ENCODE measurements at places on chromosomes 2 and 18.

- no peak for DNase-seq
These were observed 141.9 kb downstream of the TTC32 start for GRCh38 chr2:19759880-19760279.

- DNase-seq, result peak; percentile 87
These were observed 18.0 kb downstream of the MBP start for GRCh38 chr18:77114415-77115191.

DNA sequence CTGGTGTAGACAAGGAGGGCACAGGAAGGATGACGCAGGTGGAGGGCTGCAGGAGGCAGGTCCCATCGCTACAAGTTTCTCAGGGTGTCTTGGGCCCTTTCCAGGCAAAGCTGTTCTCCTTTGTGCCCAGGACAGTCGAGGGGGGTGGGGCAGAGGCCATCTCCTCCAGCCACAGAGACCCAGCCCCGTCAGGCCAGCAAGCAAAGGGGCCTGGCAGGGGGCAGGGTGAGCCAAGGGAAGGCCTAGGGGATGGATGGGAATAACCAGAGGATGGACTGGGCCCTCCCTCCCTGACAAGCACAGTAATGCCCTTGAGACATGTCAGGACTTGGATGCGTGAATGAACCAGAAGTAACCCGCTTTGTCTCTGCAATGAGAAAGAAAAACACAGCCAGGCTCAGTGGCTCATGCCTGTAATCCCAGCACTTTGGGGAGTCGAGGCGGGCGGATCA is 6.3 kb downstream of the TCF23 start:
- DNase-seq, result no peak

DNA sequence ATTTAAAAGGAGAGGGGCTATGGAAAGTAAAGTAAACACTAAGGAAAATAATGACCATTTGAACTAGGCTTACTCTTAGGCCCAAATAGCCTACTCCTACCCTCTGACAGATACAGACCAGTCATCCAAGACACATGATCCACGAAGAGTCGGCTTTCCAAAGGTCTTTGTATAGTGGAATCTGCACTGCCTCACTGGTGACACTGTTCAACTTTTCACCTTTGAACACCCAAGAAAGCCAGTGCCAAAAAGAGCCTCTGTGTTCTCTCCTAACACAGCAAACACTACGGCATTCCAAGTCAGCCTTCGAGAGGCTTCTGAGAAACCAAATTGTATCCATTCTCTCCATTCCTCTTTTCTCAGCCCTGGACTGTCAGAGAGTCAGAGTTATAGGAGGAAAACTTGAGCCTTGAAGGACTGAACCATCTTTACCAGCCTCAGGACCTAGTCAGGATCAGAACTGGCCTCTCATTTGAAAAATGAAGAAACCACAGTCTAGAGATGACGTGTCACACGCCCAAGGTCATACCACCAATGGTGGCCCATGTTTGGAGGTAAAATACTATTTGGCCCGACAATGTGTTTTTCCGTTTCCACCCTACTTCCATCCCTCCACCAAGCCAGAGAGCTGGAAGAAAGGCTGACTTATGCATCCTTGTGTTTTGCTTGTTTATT is 267.4 kb upstream of the ACVR2A start:
- DNase-seq, result no peak

DNA sequence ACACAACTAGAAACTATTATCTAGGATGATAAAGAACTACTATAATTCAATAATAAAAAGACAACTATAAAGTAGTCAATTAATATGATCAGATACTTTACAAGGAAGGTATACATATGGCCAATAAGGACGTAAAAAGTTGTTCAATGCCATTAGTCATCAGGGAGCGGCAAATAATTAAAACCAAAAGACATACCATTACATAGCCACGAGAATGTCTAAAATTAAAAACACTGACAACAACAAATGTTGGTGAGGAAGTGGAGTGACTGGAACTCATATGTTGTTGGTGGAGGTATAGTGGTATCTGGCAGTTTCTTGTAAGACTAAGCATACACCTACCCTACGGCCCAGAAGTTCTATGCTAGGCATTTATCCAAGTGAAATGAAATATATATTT is 152.4 kb downstream of the MTCL1 start:
- DNase-seq, result no peak

GRCh38 chr2:240858321-240858720 is 10.3 kb upstream of the AGXT start:
- no peak for DNase-seq

DNA sequence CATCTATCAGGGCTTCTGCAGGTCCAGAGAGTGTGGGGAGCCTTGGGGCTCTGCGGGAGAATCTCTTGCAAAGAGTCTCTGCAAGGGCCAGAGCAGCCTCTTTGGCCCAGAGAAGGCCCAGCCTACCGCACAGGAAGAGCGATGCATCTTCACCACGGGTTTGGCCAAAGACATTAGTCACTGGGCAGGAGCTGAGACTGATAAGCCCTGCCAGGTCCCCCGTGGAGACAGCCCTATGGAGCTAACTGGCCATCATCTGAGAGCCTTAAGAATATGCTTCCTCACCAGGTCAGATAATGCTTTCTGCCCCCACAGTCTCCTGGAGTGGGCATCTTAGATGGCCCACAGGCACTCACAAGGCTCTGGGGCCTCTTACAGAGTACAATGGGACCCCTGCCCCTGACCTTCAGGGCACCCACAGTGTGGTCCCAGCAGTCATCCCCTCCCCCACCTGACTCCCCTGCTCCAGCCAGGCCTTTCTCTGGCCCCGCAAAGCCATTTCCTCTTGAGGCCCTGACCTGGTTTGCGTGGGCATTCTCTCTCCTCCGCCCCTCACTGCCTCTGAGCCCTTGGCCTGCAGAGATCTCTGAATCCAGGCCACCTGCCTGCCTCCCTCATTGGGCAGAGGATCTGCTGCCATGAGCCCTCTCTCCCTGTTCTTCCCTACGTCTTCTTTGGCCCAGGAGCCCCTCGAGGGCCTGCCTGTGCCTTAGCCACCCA is 31.9 kb upstream of the MAPRE3 start:
- peak; percentile 26 for DNase-seq

GRCh38 chr2:16860627-16861026 is 195.0 kb upstream of the CYRIA start:
- DNase-seq, result no peak

GRCh38 chr2:236176951-236177350 is 8.8 kb upstream of the GBX2 start:
- DNase-seq, result no peak

DNA sequence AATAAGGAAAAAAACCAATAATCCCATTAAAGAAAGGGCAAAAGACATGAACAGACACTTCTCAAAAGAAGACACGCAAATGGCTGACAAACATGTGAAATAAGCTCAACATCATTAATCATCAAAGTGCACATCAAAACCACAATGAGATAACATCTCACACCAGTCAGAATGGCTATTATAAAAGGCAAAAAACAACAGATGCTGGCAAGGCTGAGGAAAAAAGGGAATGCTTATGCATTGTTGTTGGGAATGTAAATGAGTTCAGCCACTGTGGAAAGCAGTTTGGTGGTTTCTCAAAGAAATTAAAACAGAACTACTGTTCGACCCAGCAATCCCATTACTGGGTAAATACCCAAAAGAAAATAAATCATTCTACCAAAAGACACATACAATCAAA is 285.6 kb downstream of the NR4A2 start:
- no peak for DNase-seq

DNA sequence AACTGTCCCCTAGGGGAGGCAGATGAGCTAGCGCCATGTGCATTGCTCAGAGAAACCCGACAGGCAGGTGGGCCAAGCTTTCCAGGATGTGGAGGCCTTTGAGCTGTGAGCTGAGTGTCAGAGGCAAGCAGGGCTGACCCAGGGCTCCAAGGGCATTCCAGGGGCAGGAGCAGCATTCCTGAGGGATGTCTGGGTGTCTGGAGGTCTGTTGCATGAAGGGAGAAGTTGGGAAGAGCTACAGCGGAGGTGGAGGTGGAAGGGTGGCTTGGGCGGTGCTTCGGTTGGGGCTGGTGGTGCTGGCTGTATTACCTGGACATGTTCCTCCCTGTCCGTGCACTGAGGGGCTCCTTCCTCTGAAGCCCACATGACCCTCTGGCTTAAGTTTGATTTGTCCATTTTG is 102.8 kb downstream of the RNF144A start:
- DNase-seq, result no peak

DNA sequence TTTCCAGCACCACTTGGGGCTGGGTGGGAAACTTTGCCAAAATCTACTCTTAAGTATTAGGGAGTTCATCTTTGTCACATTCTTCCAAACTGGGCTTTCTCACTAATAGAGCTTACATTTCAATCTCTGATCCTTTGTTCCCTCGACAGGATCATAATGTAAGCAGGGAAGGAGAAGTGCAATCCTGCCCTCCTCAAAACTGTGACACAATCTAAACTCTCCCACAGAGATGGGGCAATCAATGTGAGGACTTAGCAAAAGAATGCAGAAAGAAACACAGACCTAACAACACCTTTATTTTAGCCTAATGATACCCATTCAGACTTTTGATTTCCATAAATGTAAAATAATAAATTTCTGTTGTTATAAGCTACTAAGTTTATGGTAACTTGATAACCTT is 40.8 kb downstream of the DSEL start:
- peak; percentile 8 for DNase-seq

DNA sequence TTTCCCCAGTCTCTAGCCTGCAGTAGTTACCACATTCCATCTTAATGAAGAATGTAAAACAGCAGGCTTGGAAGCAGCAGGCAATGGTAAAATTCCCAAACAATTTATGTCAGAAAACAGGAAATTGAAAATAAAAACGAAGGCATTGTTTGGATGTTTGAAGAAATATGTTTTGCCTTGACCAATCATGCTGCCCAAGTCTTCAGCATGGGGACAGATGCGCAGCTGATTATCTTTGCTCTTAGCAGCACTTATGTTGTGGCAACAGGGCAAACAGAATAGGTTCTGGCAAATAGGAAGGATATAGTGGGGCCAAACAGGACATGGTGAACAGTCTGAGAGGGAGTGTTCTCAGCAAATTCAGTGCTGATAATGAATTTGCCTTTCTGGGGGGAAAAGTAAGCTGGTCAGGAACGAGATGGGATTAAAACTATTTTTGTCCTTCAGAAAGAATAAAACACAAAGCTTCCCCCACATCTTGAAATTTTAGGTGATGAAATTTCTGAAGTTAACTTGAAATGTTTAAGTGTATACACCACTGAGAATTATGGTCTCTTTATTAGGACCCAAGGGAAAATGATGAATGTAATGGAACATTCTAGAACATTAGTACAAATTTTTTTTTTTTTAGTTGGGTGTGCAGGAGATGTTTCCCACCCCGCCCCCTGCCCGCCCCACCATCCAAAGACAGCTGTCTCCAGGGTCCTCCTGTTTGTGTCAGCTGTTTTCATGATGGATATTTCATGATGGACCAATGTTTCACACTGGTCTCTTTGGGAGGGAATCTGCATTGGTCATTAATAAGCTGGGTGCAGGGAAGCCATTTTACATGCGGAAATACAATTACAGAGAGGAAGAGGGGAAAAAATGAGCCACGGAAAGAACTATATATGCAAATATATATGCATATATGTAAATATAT is 239.5 kb upstream of the REV1 start:
- DNase-seq, result peak; percentile 85

DNA sequence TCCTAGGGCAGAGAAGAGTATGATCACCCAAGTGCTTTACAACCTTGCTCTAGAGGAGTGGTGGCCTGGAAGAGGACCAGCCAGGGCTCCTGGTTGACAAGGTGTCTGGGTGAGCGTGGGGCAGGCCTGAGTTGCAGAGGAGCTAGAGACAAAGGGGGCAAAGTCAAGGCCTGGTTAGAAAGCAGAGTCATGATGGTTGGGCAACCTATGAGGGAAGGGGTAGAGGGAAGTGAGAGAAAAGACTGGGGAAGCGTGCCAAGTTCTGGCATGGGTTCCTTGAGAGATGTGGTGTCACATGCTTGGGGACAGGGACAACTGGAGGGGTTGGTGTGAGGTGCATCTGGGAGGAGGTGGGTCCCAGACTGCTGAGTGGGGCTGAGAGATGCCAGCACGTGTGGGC is 13.5 kb downstream of the ZFP36L2 start:
- no peak for DNase-seq

DNA sequence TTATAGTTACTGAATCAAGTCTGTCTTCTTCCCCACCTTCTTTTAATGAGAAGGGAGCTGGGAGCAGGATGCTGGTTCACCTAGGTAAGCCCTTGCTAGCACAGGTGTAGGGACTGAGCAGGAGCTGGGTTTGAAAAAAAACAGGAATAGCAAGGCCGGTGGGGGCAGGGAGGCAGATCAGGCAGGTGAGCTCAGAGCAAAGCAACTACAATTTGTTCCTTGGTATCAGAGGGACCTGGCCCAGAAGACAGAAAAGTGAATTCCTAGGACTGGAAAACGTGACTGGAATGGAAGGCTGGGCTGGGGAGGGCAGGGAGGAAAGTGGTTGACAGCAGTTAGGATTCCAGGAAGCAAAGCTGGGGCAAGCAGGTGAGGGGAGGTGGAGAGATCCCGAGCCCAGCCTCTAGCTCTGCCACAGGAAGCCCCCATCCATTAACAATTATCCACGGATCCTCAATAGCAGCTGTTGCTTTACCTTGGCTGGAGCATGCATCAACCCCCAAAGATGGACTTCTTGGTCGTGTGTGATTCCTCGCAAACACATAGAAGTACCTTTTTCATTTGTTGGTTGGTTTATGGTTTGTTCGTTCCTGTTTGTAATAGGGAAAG is 118.4 kb downstream of the LNPK start:
- DNase-seq, result no peak

GRCh38 chr2:5538772-5539171 is 153.4 kb upstream of the SOX11 start:
- no peak for DNase-seq

DNA sequence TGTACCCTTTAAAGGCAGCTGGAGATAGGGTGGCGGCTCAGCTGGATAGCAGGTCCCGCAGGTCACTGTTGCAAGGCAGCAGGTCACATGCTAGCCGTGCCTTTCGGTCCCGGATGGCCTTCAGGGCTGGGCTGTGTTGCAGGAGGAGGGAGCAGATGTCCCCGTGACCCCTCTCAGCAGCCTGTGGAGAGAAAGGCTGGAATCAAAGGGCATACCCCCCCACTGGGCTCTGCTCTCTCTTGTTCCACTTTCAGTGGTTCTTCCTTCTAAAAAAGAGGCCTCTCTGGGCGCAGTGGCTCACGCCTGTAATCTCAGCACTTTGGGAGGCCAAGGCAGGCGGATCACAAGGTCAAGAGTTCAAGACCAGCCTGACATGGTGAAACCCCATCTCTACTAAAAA is 4.4 kb upstream of the ANKRD23 start:
- no peak for DNase-seq

- DNase-seq, result no peak
These were observed 2.2 kb upstream of the DSC2 start for GRCh38 chr18:31104444-31104843.

DNA sequence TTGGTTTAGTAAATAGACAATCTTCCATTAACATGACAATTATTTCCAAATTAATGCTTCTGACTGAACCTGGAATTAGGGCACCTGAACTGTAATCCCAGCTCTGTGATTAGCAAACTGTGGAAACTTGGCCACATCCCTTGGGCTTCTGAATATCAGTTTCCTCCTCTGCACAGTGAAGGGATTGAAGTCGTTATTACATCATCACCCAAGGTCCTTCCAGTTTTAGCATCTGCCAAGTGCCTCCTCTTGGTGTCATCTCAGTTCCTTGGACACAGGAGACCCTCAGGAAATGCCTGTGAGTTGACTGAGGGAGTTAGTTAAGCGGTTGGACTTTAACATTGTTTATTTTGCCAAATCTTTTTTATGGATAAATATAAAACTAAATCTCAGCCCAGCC is 64.8 kb downstream of the MOGAT1 start:
- peak; percentile 88 for DNase-seq
